ENCODE measurements at places on chromosomes 2 and 18. TPM values are rescaled to one million over a fixed set of nuclear protein-coding genes. Genes with fewer than 3 reads are reported as not detected.

The GKN1 gene
- not detected for total RNA-seq

The MROH2A gene
- not detected for total RNA-seq

The GALNT14 gene
- 2.4 TPM for total RNA-seq

The LCT gene
- total RNA-seq: under 0.01 TPM

The M1AP gene
- not detected for total RNA-seq

The REG1B gene
- not detected for total RNA-seq

The HOXD4 gene
- total RNA-seq: 8.7 TPM

The TTN gene
- 3.2 TPM for total RNA-seq

The COLEC11 gene
- total RNA-seq: not detected

The CASP8 gene
- 17.2 TPM for total RNA-seq

The PIEZO2 gene
- total RNA-seq: 31.0 TPM

The TYMS gene
- total RNA-seq: 81.0 TPM

The CABYR gene
- 5.5 TPM for total RNA-seq
